ENCODE measurements at places on chromosomes 6 and 20.

- no peak for DNase-seq
Observed at GRCh38 chr6:161168281-161168891, 105.5 kb downstream of the AGPAT4 start.

DNA sequence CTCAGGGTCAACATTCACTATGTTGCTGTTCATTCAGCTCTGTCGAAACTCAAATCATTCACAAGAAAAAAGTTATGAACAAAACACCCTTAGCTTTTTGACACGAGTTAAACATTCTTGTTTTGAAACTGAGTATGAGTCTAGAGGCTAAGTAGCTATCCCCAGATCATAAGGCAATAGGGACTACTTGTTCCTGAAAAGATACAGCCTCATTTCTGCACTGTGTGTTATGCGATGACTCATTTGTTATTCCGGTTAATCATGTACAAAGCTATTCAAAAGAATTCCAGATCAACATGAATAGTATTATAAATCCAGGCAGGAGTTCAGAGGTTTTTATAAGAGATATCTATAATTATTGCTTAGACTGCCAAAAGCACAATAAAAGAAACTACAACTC is 908.0 kb downstream of the QKI start:
- no peak for DNase-seq

- DNase-seq = no peak
Observed at GRCh38 chr20:23337312-23337711, 13.3 kb upstream of the NXT1 start.

DNA sequence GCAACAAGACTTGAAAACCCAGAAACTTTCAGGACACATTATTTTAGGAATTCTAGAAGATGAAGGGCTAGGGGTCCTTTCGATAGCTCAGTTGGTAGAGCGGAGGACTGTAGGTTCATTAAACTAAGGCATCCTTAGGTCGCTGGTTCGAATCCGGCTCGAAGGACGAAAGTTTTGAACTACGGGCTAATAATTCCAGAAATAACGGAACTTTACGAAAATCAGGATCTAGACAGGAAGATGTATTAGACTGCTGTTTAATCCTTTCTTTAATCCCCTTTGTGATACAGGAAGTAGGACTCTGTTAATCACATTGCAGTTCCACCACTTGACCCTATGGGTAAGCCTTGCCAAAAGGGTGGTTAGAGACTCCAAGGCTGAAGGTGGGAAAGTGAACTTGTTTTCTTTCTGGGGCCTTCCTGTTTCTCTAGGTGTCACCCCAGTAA is 21.2 kb upstream of the ABT1 start:
- DNase-seq = no peak

GRCh38 chr20:24560571-24561491 is 91.4 kb downstream of the SYNDIG1 start:
- DNase-seq = no peak

GRCh38 chr6:43454290-43454695 is 1.1 kb downstream of the DLK2 start:
- no peak for DNase-seq

DNA sequence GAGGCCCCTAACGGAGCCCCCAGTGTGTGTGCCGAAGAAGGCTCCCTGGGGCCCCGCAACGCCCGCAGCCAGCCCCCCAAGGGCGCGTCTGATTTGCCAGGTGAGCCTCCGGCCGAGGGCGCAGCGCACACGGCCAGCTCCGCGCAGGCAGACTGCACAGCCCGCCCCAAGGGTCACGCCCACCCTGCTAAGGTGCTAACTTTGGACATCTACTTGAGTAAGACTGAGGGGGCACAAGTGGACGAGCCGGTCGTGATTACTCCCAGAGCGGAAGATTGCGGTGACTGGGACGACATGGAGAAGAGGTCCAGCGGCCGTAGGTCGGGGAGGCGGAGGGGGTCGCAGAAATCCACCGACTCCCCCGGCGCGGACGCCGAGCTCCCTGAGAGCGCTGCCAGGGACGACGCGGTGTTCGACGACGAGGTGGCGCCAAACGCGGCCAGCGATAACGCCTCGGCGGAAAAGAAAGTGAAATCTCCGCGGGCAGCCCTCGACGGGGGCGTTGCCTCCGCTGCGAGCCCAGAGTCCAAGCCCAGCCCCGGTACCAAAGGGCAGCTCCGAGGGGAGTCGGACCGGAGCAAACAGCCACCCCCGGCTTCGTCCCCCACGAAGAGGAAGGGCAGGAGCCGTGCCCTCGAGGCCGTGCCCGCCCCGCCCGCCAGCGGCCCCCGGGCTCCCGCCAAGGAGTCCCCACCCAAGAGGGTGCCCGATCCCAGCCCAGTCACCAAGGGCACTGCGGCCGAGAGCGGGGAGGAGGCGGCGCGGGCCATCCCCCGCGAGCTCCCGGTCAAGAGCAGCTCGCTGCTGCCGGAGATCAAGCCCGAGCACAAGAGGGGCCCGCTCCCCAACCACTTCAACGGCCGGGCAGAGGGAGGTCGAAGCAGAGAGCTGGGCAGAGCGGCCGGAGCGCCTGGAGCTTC is 117.0 kb downstream of the RTN4IP1 start:
- no peak for DNase-seq

DNA sequence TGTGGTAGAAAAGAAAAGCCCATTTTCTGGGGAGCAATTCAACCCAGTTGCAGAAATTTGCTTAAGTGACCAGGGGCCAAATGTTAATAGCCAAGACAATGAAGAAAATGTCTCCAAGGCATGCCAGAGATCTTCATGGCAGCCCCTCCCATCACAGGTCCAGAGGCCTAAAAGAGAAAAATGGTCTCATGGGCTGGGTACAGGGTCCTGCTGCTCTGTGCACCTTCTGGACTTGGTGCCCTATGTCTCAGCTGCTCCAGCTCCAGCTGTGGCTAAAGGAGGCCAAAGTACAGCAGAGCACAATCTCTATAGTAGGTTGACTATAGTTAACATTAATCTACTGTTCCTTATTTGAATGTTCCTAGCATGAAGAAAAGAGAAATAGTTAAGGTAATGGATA is 44.7 kb downstream of the FRK start:
- DNase-seq = no peak

DNA sequence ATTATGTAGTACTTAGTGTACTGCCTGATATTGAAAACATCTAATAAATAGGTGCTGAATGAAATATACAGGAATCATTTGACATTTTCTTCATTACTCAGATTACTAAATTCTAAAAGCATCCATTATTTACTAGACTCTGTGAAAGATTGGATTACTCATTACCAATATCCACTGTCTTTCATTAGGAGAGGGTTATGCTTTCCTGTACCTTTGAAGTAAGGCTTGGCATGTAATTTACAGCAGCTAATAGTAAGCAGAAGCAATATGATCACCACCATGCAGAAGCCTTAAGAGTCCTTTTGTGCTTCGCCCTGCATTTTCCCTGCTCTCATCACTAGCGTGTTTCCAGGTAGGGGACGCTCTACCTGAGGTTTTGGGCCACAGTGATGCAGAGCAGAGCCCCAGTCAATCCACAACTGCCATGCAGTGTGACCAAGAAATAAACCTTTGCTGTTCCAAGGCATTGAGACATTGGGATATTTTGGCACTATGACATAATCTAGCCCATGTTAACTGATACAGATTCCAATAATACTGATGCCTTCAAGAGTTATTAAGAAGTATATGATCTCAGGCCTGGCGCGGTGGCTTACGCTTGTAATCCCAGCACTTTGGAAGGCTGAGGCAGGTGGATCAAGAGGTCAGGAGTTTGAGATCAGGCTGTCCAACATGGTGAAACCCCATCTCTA is 502.8 kb upstream of the MARCKS start:
- DNase-seq = no peak

GRCh38 chr6:132188556-132189264 is 212.6 kb downstream of the MOXD1 start:
- DNase-seq = no peak

GRCh38 chr20:36656733-36657132 is 10.7 kb upstream of the SLA2 start:
- DNase-seq = no peak

DNA sequence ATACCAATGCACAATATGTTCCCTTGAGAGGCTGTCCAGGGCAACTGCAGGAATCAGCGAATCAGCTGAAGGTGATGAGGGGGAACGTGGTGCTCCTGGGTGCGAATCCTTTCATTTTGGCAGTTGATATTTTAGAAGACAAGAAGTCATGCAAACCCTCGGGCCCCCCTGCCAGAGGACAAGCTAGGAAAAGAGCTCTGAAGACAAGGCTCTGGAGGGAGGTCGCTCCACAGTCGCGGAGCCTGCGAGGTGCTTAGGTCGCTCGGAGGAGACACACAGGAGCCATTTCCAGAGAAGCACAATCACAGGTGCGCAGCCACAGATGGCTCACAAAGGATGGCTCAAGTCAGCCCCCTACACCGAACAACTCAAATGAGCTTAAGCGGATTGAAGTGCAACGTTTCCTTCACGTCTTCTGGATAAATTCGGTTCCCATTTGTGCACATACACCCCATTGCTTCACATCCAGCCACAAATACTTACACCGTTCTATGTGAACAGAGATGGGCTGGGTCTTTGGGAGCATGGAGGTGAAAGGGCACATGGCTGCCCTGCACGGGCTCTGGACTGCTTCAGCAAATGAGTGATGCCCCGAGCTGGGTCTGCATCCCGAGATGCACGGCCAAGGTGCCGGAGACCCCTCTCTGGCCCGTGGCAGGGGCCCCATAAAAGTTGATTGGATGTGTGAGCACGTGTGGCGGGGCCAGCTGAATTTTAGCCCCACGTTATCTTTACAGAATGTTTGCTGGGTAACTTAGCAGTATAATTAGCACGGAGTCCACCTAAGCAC is 286.3 kb downstream of the TAF4 start:
- DNase-seq = no peak

DNA sequence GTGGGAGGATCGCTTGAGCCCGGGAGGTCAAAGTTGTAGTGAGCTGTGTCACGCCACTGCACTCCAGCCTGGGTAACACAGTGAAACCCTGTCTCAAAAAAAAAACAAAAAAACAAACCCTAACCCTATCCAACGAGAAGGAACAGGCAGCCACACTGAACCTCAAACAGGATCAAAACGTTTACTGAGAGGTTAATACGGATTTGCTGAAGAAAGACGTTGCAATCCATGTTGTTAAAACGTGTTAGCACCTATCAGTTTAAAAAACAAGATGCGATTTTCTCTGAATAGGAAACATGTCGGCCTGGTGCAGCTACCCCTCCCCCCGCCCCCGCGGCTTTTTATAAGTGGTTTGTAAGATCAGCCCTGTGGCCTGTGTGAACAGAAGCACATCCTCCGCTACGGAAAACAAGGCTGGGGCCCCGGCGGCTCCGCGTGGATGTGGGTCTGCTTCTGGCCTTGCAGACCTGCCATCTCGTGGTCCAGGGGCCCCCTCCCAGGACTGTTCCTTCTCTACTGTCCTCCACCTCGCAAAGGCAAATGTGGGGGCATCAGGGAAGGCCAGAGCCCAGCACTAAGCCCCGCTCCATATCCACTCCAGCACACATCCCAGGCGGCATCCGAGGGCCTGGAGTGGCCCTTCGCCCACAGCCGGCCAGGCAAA is 11.4 kb downstream of the SLC2A4RG start:
- DNase-seq = no peak

GRCh38 chr6:64141680-64142079 is 506.1 kb downstream of the PHF3 start:
- no peak for DNase-seq

- DNase-seq = no peak
Observed at GRCh38 chr20:63315240-63315689, 22.3 kb downstream of the COL20A1 start.

- no peak for DNase-seq
Observed at GRCh38 chr20:62186096-62186426, 3.2 kb downstream of the MTG2 start.

DNA sequence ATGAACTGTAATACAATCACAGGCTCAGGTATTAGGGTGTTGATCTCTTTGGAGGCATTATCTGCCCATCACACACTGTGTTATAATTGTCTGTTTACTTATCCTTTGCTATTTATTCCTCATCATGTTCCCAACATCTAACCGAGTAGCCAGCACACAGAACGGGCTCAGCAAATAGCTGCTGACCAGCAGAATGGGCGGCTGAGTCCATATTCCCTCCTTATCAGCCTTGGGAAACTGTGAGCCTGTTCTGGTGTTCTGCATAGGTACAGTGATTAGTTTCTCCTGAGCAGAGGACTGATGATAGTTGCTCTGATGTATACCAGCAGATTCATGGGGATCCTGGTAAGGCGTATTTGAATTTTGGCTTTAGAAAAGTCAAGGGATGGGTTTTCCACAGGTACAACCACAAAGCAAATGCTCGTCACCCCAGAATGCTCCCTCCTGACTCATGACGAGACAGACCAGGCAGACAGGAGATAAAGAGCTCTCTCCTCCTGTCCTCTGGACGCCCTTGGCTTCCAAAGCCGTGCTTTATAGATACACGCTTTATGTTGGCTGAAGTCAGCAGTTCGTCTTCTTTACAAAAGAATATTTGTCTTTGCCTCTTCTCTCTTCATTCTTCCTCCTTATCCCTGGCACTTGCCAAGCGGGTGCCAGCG is 166.7 kb downstream of the TTLL2 start:
- no peak for DNase-seq

GRCh38 chr20:29873946-29874345 is 1383.5 kb upstream of the DEFB115 start:
- no peak for DNase-seq

DNA sequence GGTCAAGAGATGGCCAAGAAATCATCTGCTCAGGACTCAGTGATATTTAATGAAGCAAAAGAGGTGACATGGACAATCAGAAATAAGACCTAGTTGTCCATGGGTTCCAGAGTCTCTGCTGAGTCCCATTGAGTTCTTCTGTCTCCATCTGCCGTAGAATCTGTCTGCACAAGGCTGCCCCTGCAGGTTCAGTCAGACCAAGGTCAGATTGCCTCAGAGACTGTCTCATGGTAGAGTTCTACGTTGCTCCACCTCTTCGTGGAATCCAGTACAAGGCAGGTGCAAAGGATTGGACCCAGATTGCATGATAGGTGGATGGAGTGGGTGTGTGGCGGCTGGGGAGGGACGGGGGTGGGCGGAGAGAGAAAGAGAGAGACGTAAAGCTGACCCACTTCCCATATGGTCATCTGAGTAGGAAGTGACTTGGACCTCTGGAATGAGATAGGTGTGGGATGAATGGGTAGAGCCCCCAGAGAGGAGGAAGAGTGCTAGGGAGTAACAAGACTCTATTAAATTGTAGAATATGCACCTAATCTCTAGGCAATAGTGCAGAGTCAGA is 75.3 kb downstream of the SOBP start:
- no peak for DNase-seq

GRCh38 chr6:137307163-137307854 is 88.1 kb upstream of the IFNGR1 start:
- DNase-seq = no peak

DNA sequence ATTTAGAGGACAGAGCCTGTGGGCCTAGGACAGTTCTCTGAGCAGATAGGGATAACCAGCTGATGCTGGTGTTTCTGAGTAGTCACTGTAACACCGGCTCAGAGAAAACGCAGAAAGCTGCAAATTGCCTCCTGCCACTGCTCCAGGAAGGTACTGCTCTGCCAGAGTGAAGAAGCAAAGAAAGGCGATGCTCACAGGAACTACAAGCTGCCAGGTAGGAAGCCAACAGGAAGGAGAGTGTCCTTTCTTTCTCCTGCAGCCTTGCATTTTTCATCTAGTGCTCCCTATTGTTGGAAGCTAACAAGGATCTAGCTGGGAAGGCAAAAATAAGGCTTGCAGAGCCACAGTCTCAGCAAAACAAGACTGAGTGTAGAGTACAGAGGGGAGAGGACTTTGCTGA is 70.7 kb upstream of the RAB32 start:
- no peak for DNase-seq

- no peak for DNase-seq
Observed at GRCh38 chr6:3280091-3280490, 21.3 kb downstream of the PSMG4 start.

- DNase-seq = peak; percentile 41
Observed at GRCh38 chr6:33344701-33345697, 27.5 kb upstream of the ZBTB22 start.

- no peak for DNase-seq
Observed at GRCh38 chr6:22147921-22148776, 148.7 kb downstream of the PRL start.
